ENCODE measurements at places on chromosomes 2 and 18. TPM values are rescaled to one million over a fixed set of nuclear protein-coding genes. Genes with fewer than 3 reads are reported as not detected.

- DNase-seq = no peak
These were observed 316.5 kb downstream of the SMAD2 start for GRCh38 chr18:47613929-47614328.

DNA sequence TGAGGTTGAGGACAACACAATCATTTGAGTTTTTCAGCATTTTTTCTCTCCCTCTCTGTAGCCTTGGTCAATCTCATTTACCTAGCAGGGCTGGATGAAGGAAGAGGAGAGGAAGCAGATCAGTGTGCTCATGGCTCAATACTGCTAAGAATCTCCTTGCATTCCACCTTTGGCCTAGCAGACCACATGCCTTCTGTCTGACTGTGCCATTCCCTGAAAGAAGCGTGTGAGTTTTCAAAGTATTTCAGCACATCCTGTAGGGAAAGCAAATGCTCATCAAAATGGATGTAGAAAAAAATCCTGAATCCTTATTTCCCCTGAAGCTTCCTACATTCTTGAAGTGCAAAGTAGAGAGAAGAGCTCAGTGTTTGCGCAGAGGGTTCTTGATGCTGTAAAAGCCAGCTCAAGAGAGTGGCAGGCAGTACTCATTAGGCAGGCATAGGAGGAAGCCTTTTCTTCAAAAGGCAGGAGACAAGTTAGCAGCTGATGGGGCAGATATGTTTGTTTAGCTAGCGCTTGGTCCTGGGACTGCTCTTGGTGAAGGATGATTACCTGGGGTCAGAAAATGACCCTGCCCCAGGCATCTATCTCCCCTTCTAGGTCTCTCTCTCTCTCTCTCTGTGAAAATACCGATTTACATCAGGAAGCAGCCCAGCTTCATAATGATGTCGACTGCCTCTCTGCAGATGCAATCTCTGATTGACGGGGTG is 14.4 kb upstream of the PIK3C3 start:
- DNase-seq = no peak

DNA sequence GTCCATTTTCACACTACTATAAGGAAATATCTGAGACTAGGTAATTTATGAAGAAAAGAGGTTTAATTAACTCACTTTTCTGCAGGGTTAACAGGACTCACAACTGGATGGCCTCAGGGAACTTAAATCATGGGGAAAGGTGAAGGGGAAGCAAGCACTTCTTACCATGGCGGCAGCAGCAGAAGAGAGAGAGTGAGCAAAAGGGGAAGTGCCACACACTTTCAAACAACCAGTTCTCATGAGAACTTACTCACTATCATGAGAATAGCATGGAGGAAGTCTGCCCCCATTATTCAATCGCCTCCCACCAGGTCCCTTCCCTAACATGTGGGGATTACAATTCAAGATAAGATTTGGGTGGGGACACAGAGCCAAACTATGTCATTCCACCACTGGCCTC is 55.1 kb upstream of the NETO1 start:
- DNase-seq = no peak

GRCh38 chr2:95350774-95351597 is 51.5 kb upstream of the FAHD2A start:
- no peak for DNase-seq

DNA sequence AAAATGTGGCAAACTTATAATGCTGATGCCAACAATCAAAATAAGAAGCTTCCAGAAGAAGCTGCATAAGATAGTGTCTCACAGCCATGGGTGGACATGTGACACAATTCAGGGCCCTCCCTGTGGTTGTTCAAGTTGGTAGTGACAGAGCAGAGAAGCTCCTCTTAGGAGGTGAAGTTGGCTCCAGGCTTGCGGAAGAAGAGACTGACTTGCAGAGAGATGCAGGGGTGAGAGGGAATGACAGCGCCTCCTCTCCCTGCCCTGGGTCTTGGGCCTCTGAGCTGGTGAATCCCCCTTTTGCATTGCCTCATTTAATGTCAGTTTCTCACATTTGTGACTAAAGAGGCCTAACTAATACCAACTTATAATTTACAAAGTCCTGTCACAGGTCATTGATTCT is 23.0 kb upstream of the RHOB start:
- no peak for DNase-seq

DNA sequence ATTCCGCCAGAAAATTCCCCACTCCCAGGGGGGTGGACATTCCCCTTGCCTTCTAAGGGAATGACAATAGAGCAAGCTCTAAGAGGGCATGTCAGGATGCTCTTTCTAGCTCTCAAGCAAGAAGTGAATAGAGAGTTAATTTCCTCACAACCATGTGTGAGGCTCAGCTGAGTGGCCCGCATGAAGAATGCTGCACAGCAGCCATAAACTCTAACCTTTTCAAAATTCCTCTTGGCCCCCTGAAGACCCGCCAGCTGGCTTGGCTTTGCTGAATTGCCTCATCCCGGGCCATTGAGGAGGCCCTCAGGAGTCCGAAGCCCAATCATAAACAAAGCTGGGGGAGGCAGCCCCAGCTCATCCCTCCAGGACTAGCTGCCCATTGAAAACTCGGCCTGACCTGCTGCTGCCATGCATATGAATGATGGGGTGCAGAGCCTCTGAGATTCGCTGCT is 38.2 kb downstream of the NRP2 start:
- DNase-seq = no peak

- DNase-seq = no peak
These were observed 12.0 kb downstream of the SLC30A3 start for GRCh38 chr2:27250652-27251379.

DNA sequence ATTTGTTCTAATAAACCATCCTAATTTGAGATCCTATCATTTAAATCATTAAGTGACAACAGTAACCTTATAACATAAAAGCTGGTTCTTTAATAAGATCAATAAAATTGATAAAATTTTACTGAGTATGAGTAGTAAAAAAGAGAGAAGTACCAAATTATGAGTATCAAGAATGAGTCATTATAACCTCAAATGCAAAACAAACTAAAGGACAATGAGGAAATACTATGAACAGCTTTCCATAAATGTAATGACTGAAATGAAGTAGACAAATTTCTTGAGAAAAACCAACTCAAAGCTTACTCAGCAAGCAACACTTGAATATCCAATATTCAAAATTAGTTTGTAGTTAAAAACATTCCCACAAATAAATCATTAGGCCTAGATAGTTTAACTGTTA is 433.0 kb downstream of the ZEB2 start:
- DNase-seq = no peak

- DNase-seq = no peak
These were observed 33.6 kb downstream of the ZCCHC2 start for GRCh38 chr18:62556397-62556796.

- no peak for DNase-seq
These were observed 67.2 kb downstream of the DDX1 start for GRCh38 chr2:15658911-15659310.

GRCh38 chr18:43869451-43870008 is 592.2 kb upstream of the SYT4 start:
- no peak for DNase-seq

GRCh38 chr2:23420840-23421476 is 36.0 kb downstream of the KLHL29 start:
- no peak for DNase-seq

- DNase-seq = no peak
These were observed 3.9 kb upstream of the SOS1 start for GRCh38 chr2:39124746-39125057.

- no peak for DNase-seq
These were observed 11.2 kb downstream of the KIAA2012 start for GRCh38 chr2:202084265-202084664.

- DNase-seq = no peak
These were observed 35.9 kb downstream of the INPP4A start for GRCh38 chr2:98480598-98480997.

DNA sequence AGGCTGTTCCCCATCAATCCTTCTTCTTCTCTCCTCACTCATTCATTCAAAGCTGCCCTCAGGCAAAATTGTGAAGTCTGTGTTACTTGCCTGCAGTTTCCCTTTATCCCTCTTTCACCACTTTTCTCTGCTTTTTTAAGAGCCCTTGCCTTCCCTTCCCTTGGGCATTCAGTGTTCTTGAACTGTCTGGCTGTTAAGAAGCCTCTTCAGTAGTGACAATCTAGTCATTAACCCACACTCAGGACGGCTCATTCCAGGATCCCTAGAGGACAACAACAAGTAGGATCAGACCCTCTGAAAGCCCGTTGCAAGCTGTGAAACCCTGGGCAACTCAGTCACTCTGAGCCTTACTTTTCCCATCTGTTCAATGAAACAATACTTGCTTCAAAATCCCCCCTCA is 615.7 kb downstream of the EPHA4 start:
- DNase-seq = no peak

DNA sequence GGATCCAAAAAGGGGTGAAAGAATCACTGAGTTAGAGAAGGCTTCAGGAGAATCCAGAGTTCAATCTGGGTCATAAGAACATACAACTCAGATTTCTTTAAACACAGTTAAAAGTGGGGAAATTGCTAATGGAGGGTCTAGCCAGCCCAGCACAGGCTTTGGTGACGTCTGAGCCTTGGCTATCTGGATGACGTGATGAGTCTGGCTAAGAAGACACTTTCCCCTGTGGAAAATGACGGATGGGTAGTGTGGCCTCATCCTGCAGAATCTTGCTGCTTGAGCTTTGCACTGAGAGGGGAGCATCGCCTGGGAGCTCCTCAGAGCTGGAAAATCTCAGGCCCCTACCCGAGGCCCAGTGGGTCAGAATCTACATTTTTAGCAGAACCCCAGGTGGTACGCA is 19.2 kb downstream of the EDAR start:
- no peak for DNase-seq

- no peak for DNase-seq
These were observed 43.5 kb upstream of the ZNF397 start for GRCh38 chr18:35197296-35197695.

- DNase-seq = no peak
These were observed 492.8 kb upstream of the FSIP2 start for GRCh38 chr2:185245806-185246205.

- DNase-seq = no peak
These were observed 144.3 kb upstream of the PELI1 start for GRCh38 chr2:64288321-64289193.

GRCh38 chr2:149561309-149561926 is 26.2 kb downstream of the MMADHC start:
- DNase-seq = peak; percentile 25

GRCh38 chr2:134532537-134532936 is 186.3 kb downstream of the TMEM163 start:
- no peak for DNase-seq

GRCh38 chr2:124559236-124559635 is 534.1 kb downstream of the CNTNAP5 start:
- no peak for DNase-seq

GRCh38 chr2:21234464-21235120 is 110.8 kb downstream of the TDRD15 start:
- no peak for DNase-seq

DNA sequence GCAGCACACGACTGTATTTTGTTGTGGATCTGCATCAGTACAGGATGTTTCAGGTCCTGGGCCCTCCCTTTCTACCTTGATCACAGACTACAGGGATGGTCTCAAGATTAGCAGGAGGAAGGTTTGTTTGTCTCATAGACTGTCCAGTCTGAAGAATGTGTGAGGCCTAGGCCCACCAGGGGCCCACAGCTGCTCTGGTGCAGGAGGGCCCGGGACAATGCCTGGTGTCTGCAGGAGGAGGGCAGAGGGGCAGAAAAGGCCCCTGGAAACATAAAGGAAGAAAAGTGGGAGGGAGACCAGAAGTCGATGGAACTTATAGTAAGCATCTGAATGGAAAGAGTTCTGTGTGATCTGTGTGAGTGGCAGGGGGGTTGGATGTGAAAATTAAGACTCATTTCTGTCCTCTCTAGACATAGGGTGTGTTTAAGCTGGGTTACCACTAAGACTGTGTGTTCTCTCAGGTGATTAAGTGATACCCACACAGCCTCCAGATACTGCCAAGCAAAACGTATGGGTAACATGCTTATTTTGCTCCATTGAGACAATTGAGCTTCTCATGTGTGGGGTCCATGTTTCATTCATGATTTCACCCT is 33.4 kb upstream of the LPIN2 start:
- no peak for DNase-seq

GRCh38 chr2:54430649-54431048 is 25.5 kb upstream of the SPTBN1 start:
- no peak for DNase-seq

- DNase-seq = no peak
These were observed 138.9 kb downstream of the PXDN start for GRCh38 chr2:1605102-1606045.

GRCh38 chr2:135797497-135798274 is 39.3 kb downstream of the LCT start:
- peak; percentile 76 for DNase-seq

GRCh38 chr2:237051861-237052260 is 33.8 kb upstream of the COPS8 start:
- no peak for DNase-seq

- no peak for DNase-seq
These were observed 16.2 kb downstream of the GALM start for GRCh38 chr2:38682008-38682575.

DNA sequence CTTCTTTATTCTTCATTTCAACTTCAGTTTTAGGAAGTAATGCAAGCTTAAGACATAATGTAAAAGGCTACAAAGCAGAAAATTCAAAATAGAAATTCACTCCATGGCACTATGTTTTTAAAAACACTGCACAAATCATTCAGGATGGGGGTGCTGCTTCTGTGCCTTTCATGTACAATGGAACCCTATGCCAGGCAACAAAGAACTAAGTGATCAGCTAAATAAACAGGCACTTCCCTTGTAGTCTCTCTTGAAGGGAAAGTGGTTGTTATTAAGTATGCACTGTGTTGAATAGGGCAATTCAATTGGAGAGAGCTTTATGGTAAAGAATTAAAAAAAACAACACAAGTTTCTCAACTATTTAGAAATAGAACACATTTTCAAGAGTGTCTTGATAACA is 10.9 kb upstream of the ERBB4 start:
- no peak for DNase-seq

SPEG gene
- total RNA-seq = 0.29 TPM

TFCP2L1 gene
- total RNA-seq = 0.09 TPM

CYP27C1 gene
- total RNA-seq = not detected

CROCC2 gene
- not detected for total RNA-seq

RIT2 gene
- not detected for total RNA-seq

WNT10A gene
- total RNA-seq = not detected

ST8SIA5 gene
- total RNA-seq = not detected

FBLN7 gene
- total RNA-seq = 1.0 TPM

HEATR5B gene
- total RNA-seq = 16.9 TPM

PRKAG3 gene
- total RNA-seq = not detected

VSNL1 gene
- not detected for total RNA-seq

DSG4 gene
- total RNA-seq = not detected

RAB6C gene
- not detected for total RNA-seq

DIPK1C gene
- total RNA-seq = not detected

SUCLG1 gene
- 69.0 TPM for total RNA-seq

SKOR2 gene
- not detected for total RNA-seq

FABP1 gene
- total RNA-seq = not detected

WDPCP gene
- 7.9 TPM for total RNA-seq

TYW5 gene
- total RNA-seq = 16.6 TPM

GALNT3 gene
- total RNA-seq = 1.1 TPM

HTRA2 gene
- total RNA-seq = 46.9 TPM

All from NCI-H460 (cell line).